ENCODE measurements at places on chromosomes 11 and 22.

DNA sequence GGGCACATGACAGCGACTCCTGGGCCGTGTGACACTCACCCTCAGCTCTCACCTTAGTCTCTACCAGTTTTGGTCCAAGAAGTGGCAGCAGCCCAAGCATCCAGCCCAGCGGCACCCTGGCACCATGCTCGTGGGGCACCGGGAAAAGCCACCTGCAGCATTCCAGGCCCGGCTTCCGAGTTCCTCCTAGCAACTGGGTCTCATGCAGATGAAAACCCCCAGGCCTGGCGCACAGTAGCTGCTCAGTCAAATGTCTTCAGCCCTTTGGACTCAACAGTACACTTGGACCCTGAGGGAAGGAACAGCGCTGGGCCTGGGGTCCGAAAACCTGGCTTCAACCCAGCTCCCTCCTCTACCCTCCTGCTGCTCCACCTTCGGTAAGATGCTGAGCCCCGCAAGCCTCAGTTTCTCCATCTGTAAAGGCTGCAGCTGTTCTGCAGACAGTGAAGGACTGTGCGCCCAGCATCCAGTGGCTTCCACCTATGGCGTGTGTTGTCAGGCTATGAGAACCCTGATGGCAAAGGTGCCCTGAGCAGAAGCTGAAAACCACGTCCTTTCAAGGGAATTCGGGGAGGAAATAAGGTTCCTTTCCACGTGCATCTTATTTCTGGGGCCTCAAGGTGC, 66.0 kb downstream of the PHF21B start:
- DNase-seq = no peak

GRCh38 chr22:47439643-47440265, 677.3 kb downstream of the TBC1D22A start:
- no peak for DNase-seq

DNA sequence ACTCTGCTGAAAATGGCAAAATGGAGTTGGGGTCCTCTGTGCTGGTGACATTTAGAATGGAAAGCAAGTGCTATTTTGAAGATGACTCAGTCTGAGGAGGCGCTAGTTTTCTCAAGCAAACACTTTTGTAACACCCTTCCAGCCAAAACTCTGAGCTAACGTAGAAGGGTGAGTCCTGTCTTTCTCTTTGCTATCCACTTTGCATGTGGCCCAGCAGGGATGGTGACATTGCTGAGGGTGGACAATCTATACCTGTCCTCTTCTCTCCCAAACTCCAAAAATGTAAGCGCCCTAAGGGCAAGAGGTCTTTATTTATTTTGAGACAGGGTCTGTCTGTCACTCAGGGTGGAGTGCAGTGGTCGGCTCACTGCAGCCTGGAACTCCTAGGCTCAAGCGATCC, 3.6 kb upstream of the KAT5 start:
- DNase-seq = no peak

GRCh38 chr22:44080936-44081861, 57.1 kb downstream of the PARVB start:
- DNase-seq = peak; percentile 62
